ENCODE measurements at places on chromosomes 7 and 10. TPM values are rescaled to one million over a fixed set of nuclear protein-coding genes. Genes with fewer than 3 reads are reported as not detected.

- no peak overlapping the region for H3K27ac ChIP-seq
- DNase-seq = no peak
- no peaks in the 10 kb centered on the region for H3K36me3 ChIP-seq
- H3K27me3 ChIP-seq = no peaks in the 10 kb centered on the region
- H3K4me1 ChIP-seq = peaks cover 7% of the 10 kb centered on the region
- H3K4me3 ChIP-seq = no peak overlapping the region
Observed at GRCh38 chr10:73485320-73485719, 10.5 kb downstream of the PPP3CB start.

DNA sequence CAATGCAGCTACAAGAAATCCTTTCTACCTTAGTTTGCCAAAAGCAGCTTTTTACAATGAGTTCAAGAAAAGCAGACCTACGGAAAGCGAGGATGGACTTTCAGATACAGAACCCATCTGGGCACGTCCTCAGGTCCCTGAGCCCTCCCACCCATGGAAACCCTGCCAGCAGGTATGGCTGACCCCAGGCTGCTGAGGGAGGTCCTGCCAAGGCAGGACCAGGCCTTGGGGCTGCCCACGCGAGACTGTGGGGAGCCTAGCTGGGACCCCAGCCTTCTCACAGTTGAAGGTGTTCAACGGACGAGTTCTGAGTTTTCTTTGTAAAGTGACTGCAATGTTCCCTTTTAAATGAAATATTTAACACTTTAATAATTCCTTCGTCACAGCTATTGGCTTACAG, 245.0 kb downstream of the MGMT start:
- no peak overlapping the region for H3K4me3 ChIP-seq
- no peaks in the 10 kb centered on the region for H3K4me1 ChIP-seq
- H3K27me3 ChIP-seq = no peaks in the 10 kb centered on the region
- no peak for DNase-seq
- peaks cover 30% of the 10 kb centered on the region for H3K36me3 ChIP-seq

- no peak for DNase-seq
- no peaks in the 10 kb centered on the region for H3K4me1 ChIP-seq
- no peak overlapping the region for H3K4me3 ChIP-seq
- no peaks in the 10 kb centered on the region for H3K36me3 ChIP-seq
- H3K27ac ChIP-seq = no peak overlapping the region
Observed at GRCh38 chr7:77550586-77550985, 13.5 kb downstream of the PTPN12 start.

GRCh38 chr10:125020386-125020785, 78.5 kb downstream of the ZRANB1 start:
- no peak overlapping the region for H3K27ac ChIP-seq
- H3K36me3 ChIP-seq = no peaks in the 10 kb centered on the region
- H3K4me3 ChIP-seq = no peak overlapping the region
- no peaks in the 10 kb centered on the region for H3K27me3 ChIP-seq

DNA sequence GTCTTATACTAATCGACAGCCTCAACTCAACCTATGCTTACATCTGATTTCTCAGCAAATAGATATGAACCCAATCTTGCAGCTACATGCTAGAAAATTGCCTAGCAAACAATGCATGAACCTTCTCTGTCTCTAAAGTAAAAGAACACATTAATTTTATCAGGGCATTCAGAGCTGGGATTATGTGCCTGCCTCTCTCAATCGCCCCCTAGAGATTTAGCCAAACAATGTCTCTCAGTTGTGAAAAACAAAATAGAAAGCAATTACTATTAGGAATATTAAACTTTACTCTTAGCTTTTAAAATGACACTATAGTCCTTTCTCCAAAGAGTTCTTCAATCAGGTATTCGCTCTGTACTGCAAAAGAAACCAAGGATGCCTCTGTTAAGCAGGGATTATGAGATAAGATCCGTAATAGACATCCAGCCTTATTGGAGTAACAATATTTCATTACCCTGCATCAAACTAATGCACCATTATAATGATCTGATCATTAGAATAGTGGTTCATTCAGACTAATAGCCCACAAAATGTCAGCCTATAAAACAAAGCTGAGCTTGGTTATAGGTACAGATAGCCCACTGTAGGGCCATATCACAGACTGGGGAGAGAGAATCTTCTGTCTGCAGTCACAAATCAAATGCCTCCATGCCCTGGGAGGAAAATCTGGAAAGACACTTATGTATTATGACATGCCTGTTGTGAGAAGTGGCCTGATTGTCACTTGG, 736.9 kb downstream of the PARD3 start:
- H3K27me3 ChIP-seq = no peaks in the 10 kb centered on the region
- H3K27ac ChIP-seq = no peak overlapping the region
- H3K36me3 ChIP-seq = no peaks in the 10 kb centered on the region

DNA sequence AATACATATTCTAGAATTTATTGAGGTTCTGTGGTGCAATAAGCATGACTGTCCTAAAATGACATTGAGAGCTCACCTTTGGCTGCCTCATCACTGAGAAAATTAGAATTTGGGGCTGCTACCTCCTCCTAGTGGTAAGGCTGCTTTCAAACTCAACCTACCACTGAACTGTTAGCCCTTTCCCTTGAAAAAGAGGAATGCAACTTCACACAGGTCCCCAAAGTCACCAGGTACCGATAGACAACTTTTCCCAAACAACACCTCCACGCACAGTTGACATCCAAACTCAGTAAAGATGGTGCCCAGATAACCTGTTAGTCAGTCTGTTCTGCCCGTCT, 75.9 kb upstream of the SCIN start:
- H3K4me1 ChIP-seq = no peaks in the 10 kb centered on the region
- H3K36me3 ChIP-seq = no peaks in the 10 kb centered on the region
- H3K4me3 ChIP-seq = no peak overlapping the region
- DNase-seq = no peak
- no peaks in the 10 kb centered on the region for H3K27me3 ChIP-seq

DNA sequence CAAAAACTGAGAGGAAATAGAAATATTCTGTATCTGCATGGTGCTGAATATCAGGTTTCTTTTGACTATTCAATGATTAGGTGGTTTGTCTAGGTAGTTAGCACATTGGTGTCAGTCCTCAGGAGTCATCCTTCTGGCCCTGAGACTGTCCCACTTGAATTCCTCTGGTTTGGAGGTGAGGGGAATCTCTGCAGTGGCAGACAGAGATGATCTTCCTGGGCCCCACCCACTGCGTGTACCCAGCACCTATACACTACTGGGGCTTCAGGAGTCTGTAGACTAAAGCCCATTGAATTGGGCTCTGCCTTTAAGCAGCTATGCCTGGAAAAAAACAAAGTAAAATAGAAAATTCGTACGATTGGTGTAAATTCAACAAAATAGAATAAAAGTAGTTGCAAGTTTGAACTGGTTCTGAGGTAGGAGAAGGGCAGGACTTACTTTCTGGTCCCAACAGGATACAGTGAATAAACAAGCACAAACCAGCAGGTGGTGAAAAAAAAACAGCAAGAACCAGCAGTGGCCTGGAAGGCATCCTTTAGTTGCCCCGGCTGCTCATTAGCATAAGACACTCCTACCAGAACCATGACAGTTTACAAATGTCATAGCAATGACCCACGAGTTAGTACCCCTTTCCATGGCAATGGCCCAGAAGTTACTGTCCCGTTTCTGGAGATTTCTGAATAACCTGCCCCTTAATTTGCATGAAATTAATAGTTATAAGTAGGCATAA, 1.7 kb downstream of the LIPM start:
- H3K27me3 ChIP-seq = no peaks in the 10 kb centered on the region
- DNase-seq = no peak
- no peak overlapping the region for H3K4me3 ChIP-seq
- H3K27ac ChIP-seq = no peak overlapping the region

DNA sequence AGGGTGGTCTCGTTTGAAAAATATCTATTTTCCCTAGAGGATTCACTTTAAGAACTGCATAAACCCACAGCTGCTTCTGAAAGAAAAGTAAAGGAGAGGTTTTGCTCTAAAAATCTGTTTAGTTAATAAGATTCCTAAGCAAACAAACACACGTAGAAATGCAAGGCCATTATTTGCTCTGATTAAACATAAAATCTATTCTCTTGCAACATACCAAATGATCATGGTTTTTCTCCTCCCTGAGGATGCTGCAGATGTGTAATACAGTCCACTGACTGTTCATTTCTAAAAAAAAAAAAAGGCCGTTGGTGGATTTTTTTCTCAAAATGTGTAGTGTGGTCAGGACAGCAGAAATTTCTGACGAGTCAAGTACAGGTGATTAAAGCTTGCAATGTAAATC, 98.6 kb downstream of the BUB3 start:
- no peaks in the 10 kb centered on the region for H3K4me1 ChIP-seq
- no peak overlapping the region for H3K27ac ChIP-seq
- no peak for DNase-seq
- no peaks in the 10 kb centered on the region for H3K27me3 ChIP-seq
- no peak overlapping the region for H3K4me3 ChIP-seq

- no peaks in the 10 kb centered on the region for H3K27me3 ChIP-seq
- no peak overlapping the region for H3K4me3 ChIP-seq
- H3K4me1 ChIP-seq = no peaks in the 10 kb centered on the region
- no peak overlapping the region for H3K27ac ChIP-seq
- H3K36me3 ChIP-seq = no peaks in the 10 kb centered on the region
Observed at GRCh38 chr7:130473289-130473688, 18.6 kb upstream of the MEST start.

- no peak for DNase-seq
- H3K27ac ChIP-seq = no peak overlapping the region
- H3K4me1 ChIP-seq = no peaks in the 10 kb centered on the region
- H3K27me3 ChIP-seq = no peaks in the 10 kb centered on the region
Observed at GRCh38 chr7:78437118-78437517, 638.5 kb downstream of the PHTF2 start.

DNA sequence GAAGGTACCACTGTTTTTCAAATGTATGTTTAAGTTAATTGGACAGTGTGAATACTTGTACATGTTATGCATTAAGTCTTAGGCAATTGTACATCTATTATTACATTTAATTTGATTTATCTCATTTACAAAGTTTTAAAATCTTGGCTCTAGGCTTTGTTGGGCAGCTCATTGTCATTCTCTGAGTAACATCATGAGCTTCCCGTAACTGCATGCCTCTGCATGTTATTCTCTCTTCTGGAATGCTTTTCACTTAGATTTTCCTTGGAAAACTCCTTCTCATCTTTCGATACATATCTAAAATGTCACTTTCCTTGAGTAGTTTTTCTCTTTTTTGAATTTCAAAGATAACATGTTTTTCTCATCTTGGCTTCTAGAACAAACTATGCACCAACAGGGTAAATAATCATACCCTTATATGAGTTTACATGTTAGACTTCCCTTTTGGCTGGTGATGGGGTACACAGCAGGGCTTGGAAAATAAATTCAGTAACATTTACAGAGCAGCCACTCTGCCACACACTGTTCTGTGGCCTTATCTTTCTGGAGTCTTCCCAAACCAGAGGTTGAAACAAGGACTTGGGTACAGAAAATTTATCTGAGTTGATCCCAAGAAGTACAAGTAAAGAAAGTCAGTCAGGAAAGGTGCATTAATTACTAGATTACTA, 42.2 kb upstream of the A1CF start:
- H3K27ac ChIP-seq = no peak overlapping the region
- no peaks in the 10 kb centered on the region for H3K4me1 ChIP-seq
- no peaks in the 10 kb centered on the region for H3K36me3 ChIP-seq

GRCh38 chr10:4652111-4653010, 173.6 kb upstream of the AKR1E2 start:
- no peak overlapping the region for H3K4me3 ChIP-seq
- H3K27ac ChIP-seq = no peak overlapping the region
- H3K27me3 ChIP-seq = no peaks in the 10 kb centered on the region
- no peaks in the 10 kb centered on the region for H3K4me1 ChIP-seq
- H3K36me3 ChIP-seq = no peaks in the 10 kb centered on the region

DNA sequence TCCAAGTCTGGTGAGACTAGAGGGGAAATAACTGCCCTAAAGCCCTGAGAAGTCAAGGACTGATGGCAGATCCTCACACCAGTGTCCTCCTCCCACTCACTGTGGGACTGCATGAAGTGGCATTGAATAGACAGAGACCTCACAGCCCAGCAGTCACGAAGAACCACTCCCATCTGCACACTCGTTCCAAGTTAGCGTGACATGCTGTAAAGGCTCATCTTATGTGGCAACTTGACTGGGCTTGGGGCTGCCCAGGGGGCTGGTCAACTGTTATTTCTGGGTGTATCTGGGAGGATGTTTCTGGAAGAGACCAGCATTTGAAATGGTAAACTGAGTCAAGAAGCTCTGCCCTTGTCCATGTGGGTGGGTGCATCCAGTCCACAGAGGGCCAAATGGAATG, 104.7 kb downstream of the ADARB2 start:
- no peaks in the 10 kb centered on the region for H3K4me1 ChIP-seq
- no peaks in the 10 kb centered on the region for H3K36me3 ChIP-seq
- H3K27me3 ChIP-seq = no peaks in the 10 kb centered on the region
- H3K27ac ChIP-seq = no peak overlapping the region
- no peak overlapping the region for H3K4me3 ChIP-seq

DNA sequence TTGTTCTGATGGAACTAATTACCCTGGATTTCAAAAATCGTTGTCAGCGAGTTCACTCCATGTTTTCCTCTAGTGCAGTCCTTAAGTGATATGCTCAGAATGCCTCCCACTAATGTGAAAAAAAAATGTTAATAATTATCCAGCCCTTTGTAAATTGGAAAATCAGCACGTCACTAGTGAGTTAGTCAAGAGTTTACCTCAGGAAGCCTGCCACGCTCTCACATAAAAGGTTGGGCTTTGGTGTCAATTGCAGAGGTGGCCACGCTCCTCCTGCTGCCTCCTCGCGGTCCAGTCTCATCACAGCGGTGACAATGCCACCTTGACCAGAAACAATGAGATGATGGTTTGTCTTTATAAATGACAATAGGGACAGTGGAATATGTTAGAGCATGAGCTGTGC, 22.5 kb downstream of the UPP1 start:
- no peak for DNase-seq
- no peak overlapping the region for H3K27ac ChIP-seq
- no peak overlapping the region for H3K4me3 ChIP-seq
- peaks cover 30% of the 10 kb centered on the region for H3K36me3 ChIP-seq
- H3K4me1 ChIP-seq = peaks cover 8% of the 10 kb centered on the region

DNA sequence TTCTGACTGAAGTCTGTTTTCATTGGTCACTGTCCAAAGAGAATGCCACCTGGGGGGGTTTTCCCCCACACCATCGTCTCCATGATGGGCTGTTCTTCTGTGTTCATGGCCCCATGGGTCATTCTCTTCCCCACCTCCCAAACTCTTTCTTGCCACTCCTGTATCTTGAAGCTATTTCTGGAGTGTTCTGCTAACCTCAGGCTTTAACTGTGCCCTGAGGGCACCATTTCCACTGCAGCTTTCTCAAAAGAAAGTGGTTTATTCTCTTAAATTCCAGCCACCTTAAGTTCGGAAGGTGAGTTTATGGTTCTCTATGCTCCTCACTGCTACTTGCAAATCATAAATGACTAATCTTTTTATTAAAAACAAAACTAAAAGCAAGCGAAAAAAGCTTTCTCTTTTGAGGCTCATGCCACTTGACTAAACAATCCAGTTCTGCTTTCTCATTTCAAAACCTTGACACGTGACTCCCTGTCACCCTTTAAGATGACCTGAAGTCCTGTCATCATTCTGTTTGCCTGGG, 7.4 kb upstream of the APBB1IP start:
- peaks cover 9% of the 10 kb centered on the region for H3K4me1 ChIP-seq
- no peak for DNase-seq
- H3K27ac ChIP-seq = no peak overlapping the region
- no peaks in the 10 kb centered on the region for H3K36me3 ChIP-seq
- H3K4me3 ChIP-seq = no peak overlapping the region
- H3K27me3 ChIP-seq = no peaks in the 10 kb centered on the region

GRCh38 chr7:98278936-98279335, 2.5 kb upstream of the BRI3 start:
- DNase-seq = no peak
- H3K4me1 ChIP-seq = peaks cover 10% of the 10 kb centered on the region
- no peak overlapping the region for H3K4me3 ChIP-seq
- no peaks in the 10 kb centered on the region for H3K36me3 ChIP-seq
- no peak overlapping the region for H3K27ac ChIP-seq

GPER1 gene
- 0.21 TPM for polyA plus RNA-seq

CYP3A4 gene
- not detected for polyA plus RNA-seq

DYNC1I1 gene
- polyA plus RNA-seq = not detected
